ENCODE measurements at places on chromosomes 1 and 21. TPM values are rescaled to one million over a fixed set of nuclear protein-coding genes. Genes with fewer than 3 reads are reported as not detected.

GRCh38 chr1:212237651-212238050 is 47.6 kb upstream of the PPP2R5A start:
- no peak for DNase-seq

- no peak for DNase-seq
Measured at GRCh38 chr1:110243574-110243973, 33.5 kb downstream of the KCNC4 start.

Gene SLC50A1
- 37.5 TPM for total RNA-seq

- DNase-seq: no peak
Measured at GRCh38 chr1:117146575-117147340, 25.2 kb upstream of the TRIM45 start.

DNA sequence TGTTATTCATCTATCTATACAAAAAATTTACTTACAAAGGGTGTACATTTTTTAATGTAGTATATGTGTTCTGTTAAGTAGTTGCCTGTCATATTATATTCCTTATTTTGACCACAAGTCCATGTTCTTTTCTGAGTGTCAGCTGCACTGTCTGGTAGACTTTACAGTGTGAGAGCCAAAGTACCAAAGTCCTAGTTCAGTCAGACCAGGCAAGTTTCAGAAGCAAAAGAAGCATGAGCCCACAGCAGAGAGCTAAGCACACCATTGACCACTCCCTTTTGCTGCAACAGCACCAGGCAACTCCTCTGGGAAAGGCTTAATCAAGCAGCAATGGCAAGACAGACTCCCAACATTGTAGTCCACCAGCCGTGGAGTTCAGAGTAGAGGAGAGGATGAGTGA is 631.9 kb upstream of the PKN2 start:
- DNase-seq: no peak

DNA sequence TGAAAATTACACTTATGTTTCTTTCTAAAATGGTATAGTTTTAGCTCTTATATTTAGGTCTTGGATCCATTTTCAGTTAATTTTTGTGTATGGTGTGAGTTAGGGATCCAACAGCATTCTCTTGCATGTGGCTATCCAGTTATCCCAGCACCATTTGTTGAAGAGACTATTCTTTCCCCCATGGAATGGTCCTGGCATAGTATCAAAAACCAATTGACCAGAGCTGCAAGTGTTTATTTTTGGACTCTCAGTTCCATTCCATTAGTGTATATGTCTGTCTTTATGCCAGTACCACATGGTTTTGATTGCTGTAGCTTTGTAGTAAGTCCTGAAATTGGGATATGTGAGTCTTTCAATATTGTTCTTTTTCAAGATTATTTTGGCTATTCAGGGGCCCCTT is 14.3 kb downstream of the TTLL10 start:
- DNase-seq: no peak

Gene FAM163A
- total RNA-seq: not detected

GRCh38 chr1:53431805-53432565 is 27.2 kb upstream of the DMRTB1 start:
- DNase-seq: no peak
